CD4-positive, alpha-beta T cell treated with Interleukin-15 for 1 hour (primary cell): ENCODE measurements at places on chromosomes 4 and X.

- no peak for DNase-seq
Observed at GRCh38 chrX:69505772-69506616, 1.9 kb downstream of the NALF2 start.

DNA sequence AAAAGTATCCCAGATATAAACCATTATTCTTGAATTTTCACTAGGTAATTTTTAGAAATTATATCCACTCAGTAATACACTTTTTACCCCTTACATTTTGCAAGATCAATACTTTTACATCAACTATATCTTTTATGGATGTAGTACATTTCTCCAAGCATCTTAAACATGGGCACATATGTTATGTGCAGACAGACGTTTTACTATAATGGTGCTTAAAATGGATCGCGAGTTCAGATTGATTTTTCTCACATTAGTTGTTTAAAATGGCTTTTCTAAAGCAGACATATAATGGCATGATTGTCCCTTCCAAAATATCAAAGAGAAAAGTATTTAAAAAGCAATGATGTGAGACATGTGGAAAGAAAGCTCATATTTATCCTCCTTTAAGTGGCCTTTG lies 786.1 kb downstream of the PDHA2 start:
- no peak for DNase-seq

GRCh38 chrX:119118780-119119395 lies 8.7 kb downstream of the KIAA1210 start:
- DNase-seq = peak; percentile 31

DNA sequence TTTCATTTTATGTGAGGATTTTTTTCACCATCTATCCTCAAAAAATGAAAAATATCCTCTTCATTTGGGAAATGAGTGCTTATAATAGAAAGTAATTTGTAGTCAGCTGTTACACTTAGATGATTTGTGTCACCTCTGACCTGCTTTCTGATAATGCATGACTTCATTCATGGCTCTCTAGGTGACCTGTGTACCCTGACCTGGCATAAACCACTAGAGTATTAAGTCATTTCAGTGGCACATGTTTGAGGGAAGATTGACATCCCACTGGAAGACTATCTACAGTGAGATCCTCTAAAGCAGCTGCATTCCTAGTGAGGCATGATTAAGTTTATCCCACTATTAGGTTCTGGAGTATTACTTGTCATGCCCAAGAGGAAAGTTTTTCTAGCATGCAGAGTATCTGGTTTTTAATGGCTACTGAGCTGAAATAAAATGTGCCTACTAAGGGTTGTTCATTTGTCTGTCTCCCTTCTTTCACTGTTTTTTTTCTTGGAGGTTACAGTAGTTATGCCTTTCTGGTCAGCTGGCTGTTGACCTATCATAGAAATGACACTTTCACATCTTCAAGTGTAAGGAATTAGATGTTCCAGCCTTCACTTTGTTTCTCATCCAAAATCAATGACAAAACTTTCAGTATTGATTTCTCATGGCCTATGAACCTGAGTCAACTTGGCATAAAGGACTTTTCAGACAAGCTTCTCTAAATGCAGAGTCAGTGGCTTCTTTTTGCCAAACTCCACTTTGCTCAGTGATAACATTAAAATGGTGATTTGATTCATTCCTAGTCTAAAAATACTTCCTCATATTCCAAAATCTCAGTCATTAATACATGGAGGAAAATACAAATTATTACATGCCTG lies 33.1 kb downstream of the TET2 start:
- DNase-seq = no peak

DNA sequence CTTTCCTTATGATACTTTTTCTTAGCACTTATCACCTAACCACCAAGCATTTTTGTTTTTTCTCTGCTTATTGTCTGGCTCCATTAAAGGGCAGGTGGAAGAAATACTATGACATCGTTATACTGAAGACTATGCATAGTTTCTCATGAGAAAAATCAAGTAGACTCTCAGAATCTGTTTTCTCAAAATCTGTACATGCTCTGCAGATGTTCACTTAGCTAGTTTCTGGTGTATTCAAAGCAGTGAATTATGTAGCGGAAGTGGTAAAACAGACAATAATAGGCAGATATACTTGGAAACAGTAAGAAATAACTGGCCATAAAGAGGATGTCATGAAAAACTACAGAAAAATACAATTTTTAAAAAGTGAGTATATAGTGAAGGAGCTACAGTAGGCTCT lies 146.0 kb downstream of the STIM2 start:
- no peak for DNase-seq

DNA sequence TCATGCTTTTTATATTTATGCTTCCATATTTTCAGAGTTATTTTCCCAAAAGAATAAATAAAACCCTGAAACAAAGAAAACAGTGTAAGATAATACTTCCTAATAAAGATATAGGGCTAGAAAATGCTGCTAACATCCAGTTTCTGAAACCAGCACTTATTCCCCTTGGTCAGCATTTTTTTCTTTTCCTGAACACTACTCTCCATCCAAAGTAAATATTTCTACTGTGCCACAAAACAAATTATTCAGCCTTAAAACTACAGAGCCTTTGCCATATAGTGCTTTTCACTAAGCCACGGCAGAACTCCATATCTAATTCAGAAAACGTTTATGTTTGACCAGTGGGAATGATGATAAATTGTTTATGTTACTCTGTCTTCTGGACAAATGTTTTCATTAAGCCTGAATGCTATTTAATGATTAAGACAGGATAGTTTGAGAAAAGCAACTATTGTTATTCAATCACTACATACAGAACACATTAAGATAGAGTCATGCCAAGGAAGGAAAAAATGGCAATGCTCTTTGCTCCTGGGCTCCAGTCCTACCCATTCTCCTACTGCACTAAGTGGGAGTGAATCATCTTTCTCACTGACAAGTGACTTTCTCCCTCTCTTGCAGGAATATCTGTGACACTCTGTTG lies 723.9 kb downstream of the FAT4 start:
- no peak for DNase-seq

DNA sequence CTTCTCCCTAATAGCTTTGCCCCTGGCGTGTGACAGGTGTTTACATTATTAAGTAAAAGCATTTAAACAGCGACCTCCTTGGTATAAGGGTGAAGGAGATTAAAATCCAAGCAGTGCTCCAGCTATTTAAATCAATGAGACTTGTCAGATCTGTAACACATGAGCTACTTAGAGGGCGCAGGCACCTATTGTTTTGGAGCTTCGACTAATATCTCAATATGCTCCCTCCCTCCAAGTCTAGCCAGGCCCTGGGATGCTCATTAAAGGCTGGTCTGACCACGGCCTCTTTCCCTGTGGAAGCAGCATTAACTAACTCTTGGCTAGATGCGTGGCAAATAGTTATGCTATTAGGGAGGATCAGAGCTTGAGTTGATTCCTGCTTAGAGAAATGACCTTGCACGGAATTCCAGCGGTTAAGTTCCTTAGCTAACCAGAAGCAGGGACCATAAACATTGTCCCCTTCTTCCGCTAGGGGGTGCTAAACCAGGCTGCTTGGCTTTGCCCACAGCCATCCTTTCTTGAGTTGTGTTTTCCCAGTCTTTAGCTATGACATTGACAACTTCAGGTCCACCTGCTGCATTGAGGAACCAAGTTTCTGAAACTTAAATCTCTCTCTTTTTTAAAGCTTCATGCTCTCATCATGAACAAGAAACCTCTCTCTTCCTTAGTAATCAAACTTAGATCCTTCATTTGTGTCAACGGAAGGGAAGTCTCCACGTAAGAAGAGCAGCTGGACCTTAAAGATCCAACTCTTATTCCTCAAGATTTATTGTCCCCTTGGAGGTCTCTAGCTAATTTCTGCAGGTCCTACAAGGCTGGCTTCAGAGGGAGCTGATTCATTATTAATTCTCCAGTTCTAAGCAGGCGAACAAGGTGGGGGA lies 80.7 kb upstream of the IGFBP7 start:
- no peak for DNase-seq

DNA sequence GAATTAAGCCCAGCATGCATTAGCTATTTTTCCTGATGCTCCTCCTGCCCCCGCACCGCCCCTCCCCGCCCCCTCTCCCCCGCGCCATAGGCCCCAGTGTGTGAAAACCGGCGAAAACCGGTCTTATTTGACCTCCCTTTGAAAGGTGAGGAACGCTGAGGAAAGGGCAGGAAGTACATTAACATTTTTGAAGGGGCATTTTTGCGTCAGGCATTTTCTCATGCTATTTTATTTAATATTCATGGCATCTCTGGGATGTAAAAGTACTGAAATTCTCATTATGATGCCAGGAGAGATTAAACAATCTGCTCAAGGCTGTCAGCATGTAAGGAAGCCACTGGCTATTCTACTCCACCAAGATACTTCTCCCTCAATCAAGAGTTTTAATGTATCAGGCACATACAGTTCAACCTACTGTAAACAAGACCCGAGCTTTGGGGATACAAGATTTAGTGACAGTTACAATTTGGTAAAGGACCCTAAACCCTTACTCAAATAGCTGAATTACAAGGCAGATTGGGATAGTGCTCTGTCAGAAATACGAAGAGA lies 1.2 kb upstream of the NMU start:
- DNase-seq = no peak

DNA sequence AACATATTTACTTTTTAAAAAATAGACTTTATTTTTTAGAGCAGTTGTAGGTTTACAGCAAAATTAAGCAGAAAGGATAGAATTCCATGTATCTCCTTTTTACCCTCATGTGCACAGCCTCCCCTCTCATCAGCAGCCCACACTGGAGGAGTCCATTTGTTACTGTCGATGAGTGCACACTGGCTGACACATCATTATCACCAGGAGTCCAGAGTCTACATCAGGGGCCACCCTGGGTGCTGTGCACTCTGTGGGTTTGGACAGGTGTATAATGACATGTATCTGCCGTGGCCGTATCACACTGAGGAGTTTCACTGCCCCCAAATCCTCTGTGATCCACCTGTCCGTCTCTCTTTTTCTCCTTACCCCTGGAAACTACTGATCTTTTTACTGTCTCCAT lies 26.3 kb downstream of the TBC1D14 start:
- no peak for DNase-seq

DNA sequence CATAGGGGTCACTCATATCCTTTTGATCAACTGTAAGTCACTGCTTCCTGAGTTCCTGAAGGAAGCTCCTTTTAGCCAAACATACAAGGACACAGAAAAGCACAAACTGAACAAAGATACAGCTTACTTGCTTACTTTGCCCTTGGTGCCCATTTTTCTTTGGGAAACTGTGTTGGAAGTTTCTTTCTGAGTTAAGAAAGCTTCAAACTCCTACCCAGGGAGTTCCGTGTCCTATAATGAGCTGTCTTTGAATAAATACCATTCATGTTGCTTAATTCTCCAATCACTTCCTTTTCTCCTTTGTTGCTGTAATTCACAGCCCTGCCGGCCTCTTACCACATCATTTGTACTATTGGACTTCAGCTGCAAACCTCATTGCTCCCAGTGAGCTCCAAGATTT lies at the start of gene ADH4:
ADH4 (minus strand) TSS at position 228 of the 400 bp plus-strand sequence; CDS start at position 153, 75 bp downstream.
- DNase-seq = no peak

DNA sequence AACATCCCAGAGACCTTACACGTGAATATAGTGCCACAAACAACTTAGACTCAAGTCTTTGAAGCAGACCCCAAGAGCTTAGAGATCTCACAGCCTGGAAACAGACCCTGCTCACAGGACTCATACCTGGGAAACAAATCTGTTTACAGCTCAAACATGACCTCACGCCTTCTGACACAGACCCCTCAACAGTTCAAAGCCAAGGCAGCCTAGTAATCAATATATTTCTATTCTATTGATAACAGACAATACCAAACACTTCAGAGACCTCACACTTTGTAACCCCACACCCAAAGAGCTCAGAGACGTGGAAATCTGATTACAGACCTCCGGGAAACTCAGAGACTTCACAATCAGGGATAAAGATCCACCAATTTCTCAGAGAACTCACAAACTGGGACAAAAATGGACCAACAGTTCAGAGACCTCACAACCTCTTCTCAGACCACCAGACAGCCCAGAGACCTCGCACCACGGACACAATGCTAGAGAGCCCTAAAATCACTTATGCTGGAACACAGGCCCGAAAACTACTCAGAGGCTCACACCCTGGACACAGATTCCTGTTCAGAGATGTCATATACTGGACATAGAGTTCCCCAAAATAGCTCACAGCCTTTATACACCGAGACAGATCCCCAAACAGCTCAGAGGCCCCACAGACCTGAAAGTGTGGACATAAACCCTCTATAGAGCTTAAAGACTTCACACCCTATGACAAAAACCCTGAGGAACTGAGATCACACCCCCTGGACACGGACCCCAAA lies 14.8 kb downstream of the SUV39H1 start:
- no peak for DNase-seq

GRCh38 chr4:75512386-75513211 lies 1.6 kb downstream of the RCHY1 start:
- DNase-seq = no peak

GRCh38 chrX:87517571-87518141 lies at the start of gene KLHL4:
KLHL4 (plus strand) TSS chrX:87517802; CDS start chrX:87517894, 92 bp downstream.
- DNase-seq = no peak

GRCh38 chrX:120468479-120468824 lies 644 bp downstream of the LAMP2 start:
- DNase-seq = no peak

- DNase-seq = no peak
Observed at GRCh38 chrX:13327666-13328065, 7.8 kb upstream of the ATXN3L start.

GRCh38 chrX:155819966-155820491 lies 61.1 kb upstream of the VAMP7 start:
- peak; percentile 47 for DNase-seq

DNA sequence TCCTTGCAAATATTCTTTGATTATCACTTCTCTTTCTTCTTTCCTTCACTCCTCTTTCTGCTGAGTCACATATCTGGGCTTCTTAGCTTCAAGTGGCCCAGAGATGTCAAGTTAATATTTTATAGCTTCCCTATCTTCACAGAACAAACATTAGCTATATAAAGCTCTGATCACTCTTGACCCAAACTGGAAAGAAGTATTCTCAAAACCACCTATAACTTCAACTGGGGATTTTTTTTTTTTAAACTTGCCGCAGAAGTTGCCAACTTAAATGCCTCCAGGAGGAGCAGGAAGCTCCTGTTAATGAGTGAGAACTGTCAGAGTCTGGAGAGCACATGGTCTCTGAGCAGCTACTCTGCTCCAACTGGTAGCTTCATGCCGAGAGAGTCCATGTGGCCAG lies 233.3 kb upstream of the EDNRA start:
- no peak for DNase-seq

- no peak for DNase-seq
Observed at GRCh38 chr4:184653650-184654049, 4.1 kb downstream of the PRIMPOL start.
